ENCODE measurements at places on chromosomes 2 and 18.

- DNase-seq: no peak
These were observed 254.6 kb downstream of the CDH20 start for GRCh38 chr18:61587865-61588264.

DNA sequence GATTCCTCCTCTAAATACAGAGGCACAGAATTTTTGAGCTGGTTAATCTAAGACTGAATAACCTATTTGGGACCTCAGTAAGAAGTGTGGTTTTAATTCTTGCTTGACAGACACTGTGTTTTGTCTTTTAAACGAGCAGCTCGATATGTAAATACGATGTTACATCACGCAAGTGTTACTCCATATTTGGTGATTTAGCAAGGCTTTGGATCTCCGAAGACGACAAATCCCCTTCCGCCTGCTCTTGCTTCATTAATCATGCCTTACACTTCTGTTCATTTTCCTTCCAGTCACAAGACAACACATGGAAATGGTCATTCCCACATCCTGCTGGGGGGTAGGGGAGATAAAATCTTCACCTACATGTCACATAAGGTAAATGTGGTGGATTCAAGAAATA is 9.4 kb downstream of the BCL11A start:
- no peak for DNase-seq

DNA sequence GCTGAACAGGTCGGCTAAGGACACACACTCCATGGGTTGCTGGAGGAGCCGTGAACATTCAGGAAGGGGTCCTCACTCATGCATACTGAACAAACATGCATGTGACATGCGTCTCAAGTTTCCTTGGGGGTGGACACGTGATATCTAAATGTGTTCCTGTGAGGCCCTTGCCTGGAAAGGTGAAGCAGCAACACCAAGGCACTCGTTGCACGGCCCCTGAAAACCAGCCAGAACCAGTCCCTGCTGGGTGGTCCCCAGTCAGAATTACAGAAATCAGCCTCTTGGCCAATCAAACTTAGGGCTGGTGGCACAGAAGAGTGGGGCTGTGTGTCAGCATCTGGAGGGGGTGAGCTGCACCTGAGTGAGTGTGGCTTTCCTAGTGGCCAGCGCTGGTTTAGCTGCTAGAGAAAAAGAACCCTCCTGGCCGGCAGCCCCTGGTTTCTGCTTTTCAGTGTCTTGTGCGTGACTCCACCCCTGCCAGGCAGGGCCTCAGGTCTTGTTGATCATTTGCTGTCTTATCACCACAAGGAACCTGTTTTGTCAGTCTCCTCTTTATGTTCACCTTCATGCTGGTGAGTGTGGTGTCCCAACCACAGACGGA is 3.2 kb upstream of the AQP12B start:
- DNase-seq: no peak

DNA sequence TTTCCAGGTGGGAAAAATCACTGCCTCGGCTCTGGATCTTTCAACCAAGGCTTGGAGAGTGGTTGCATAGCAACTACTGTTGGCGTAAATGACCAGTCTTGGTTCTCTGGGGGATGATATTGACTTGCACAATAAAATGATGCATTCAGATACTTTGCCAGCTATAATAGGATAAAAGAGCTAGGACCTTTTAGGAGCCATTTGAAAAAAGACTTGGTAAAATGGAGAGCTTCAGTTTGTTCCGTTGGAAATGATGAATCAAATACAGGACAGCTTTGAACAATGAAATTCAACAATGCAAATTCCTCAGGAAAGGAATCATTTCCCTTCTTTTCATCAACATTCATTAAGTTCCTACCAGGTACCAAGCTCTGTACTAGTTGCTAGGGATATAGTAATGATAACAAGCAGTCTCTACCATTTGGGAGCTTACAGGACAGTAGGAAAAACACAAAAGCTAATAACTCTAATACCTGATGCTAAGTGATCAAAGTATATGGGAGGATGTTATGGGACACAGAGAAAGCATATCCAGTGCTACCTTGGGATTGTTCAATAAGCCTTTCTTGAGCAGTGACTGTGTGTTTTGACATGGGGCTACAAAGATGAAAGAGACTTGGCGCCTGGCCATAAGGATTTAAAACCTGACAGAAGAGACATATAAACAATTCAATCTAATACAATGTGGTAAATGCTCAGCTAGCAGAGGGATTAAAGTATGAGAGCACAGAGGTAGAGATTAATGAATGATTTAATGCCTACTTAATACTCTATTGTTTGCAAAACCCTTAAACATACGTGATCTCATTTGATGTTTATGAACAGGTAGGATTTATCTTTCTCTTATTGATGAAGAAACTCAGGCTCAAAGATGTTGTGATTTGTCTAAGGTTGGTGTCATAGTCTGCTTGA is 110.7 kb downstream of the QPCT start:
- no peak for DNase-seq

- DNase-seq: peak; percentile 55
These were observed 3.0 kb downstream of the NRBP1 start for GRCh38 chr2:27431395-27431794.

GRCh38 chr18:25535495-25535894 is 183.5 kb upstream of the ZNF521 start:
- DNase-seq: no peak
